ENCODE measurements at places on chromosomes 6 and 20.
A peak's percentile ranks its signal among the peaks of the same experiment; 100 is the strongest.

- no peak for DNase-seq
These were observed 81.8 kb downstream of the JAG1 start for GRCh38 chr20:10591946-10592521.

GRCh38 chr6:106421496-106421895 is 61.0 kb downstream of the CRYBG1 start:
- no peak for DNase-seq

GRCh38 chr6:90478278-90478677 is 108.6 kb downstream of the MAP3K7 start:
- DNase-seq, result no peak

DNA sequence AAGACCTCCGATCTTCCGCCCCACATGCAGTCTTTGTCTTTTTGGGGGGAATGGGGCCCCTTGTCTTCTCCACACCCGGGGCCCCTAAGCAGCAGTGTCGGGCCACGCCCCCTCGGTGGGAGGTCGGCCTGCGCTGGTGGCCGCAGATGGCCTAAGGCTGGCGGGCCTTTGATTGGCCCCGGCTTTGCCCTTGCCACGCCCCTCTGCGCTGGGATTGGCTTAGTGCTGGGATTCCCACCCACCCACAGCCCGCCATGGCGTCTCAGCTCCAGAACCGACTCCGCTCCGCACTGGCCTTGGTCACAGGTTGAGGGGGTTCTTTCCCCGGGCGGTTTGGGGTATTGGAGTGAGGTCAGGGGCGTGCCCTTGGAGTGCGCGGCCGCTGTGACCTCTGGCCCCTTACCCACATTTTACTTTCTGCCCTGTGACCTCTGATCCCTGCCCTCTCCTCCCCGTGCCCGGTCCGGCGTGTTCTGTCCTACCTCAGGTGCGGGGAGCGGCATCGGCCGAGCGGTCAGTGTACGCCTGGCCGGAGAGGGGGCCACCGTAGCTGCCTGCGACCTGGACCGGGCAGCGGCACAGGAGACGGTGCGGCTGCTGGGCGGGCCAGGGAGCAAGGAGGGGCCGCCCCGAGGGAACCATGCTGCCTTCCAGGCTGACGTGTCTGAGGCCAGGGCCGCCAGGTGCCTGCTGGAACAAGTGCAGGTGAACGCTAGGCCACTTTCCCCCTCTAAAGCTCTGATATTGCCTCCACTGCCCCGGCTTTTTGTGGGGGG is at the start of gene HSD17B8:
HSD17B8 (plus strand) TSS at position 241 of the 776 bp plus-strand sequence; CDS start at position 255, 14 bp downstream.
- peak; percentile 88 for DNase-seq

DNA sequence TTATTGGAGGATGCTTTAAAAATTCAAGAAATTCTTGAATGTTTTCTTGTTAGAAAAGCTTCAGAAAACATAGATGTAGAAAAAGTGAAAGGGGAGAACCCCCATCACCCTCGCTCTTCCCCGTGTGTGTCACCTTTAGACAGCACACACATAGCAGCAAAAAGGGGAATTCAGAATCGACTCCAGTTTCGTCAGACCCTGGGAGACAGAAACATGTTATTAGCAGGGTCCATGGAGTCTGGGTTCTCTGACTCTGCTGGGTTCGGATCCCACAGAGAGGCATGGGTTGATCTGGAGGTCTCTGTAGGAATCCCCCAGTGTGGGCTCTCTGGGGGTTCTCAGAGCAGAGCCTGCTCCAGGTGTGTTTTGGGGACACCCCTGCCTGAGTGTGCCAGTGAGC is 43.7 kb downstream of the ARHGAP40 start:
- DNase-seq, result no peak

DNA sequence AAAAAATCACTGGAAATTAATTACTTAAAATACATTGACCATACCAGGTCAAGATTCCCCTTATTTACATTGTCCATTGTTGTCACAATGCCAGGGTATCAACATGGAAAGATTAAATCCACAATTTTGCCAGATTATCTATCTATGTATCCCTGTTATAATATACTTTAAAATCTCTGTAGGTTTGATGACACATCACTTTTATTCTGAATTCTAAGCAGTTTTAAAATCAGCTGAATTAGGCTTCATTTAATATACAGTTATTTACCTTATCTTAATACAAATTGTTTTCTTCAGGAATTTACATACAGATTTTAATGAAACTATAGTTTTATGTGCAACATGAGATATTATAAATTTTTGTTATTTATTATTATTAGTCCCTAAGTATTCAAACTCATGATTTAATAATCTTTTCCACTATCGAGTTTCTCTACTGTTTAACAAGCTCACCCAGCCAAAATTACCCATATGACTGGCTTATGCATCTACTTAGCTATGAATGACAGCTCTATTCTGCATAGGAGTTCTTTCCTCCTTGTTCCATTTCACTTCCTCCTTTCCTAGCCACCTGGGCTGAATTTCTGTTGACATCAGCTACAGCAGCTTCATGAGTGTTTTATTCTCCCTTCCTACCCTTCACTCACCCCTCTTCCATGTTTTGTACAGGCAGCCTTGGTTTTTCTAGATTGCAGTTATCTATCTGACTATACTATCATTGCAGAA is 654.2 kb upstream of the MAP3K7 start:
- DNase-seq, result no peak
